ENCODE measurements at places on chromosomes 12 and 14.

GRCh38 chr12:20716985-20717384 lies 21.9 kb downstream of the SLCO1C1 start:
- DNase-seq: no peak

- DNase-seq: no peak
Observed at GRCh38 chr12:71465796-71466195, 26.2 kb downstream of the LGR5 start.

- DNase-seq: no peak
Observed at GRCh38 chr12:25529738-25530137, 23.3 kb downstream of the LMNTD1 start.

DNA sequence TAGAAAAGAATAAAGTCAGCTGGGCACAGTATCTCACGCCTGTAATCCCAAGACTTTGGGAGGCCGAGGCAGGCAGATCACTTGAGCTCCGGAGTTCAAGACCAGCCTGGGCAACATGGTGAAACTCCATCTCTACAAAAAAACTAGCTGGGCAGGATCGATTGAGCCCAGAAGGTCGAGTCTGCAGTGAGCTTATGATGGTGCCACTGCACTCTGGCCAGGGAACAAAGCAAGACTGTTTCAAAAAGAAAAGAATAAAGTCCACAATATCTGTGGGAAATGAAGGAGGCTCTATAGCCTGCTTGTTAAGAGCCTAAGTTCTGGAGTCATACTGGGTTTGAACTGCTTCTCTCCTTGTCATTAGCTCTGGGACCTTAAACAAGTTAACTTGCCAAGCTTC lies 7.9 kb downstream of the MAPK1IP1L start:
- no peak for DNase-seq
